ENCODE measurements at places on chromosomes 4 and X.

- no peak for DNase-seq
Observed at GRCh38 chr4:79535516-79535915, 127.5 kb upstream of the GK2 start.

DNA sequence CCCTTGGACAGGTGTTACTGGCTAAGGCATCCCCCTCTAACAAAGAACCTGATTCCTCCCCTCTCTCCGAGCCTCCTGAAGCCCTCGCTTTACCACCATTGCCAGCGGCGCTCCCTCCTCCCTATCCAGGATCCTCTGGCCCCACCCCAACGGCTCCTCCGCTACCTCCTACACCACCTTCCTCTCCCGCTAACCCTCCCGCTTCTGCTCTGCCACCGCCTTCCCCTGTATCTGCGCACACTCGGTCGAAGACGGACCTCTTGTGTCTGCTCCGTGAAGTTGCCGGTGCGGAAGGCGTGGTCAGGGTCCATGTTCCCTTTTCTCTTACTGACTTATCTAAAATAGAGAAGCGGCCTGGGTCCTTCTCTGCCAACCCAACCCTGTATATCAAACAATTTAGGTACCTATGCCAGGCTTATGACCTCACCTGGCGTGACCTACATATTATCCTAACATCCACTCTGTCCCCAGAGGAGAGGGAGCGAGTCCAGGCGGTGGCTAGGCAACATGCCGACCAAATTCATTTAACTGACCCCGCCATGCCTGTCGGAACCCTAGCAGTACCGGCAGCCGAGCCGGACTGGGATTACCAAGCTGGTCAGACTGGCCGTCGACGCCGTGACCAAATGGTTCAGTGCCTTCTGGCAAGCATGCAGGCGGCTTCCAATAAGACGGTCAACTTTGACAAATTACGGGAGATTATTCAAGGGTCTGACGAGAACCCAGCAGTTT lies 958.9 kb downstream of the RPA4 start:
- no peak for DNase-seq

DNA sequence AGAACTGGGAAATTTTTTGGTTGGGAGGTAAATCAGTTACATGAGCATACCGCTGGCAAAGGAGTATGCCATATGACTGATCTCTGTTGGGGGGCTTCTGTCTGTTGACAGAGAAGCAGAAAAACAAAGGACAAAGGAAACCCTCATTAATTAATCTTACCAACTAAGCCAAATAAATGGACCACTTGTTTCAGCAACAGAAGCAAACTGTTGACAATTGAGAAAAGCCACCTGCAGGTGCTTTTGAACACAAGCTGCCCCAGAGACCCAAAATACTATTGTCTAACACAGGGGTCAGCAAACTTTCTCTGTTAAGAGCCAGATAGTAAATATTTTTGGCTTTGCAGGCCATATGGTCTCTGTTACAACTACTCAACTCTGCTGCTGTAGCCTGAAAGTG lies 7.0 kb upstream of the FRYL start:
- no peak for DNase-seq

DNA sequence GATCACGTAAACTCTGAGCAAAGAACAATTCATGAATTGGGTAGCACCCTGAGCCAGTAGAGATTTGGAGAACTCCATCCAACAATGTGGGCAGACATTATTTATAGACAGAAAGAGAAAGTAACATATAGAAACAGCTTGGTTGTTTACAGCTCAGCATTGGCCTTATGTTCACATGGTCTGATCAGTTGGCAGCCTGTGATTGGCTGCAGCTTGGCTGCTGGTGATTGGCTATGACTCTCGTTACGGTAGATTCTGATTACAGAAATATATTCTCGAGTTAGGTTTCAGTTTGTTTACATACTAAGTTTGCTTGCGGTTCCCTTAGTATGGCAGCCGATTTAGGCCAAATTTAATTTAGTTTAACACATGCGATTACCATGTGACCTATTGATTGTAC lies 663.4 kb downstream of the RAPGEF2 start:
- no peak for DNase-seq

DNA sequence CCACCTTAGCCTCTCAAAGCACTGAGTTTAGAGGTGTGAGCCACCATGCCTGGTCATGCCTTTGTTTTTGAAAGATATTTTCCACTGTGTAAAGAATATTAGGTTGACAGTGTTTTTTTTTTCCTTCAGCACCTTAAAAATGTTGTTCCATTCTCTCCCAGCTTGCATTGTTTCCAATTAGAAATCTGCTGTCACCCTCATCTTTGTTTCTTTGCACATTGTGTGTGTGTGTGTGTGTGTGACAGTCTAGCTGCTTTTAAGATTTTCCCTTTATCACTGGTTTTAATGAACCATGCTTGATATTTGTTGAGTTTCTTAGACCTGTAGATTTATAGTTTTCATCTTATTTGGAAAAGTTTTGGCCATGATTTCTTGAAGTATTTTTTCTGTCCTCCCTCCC lies 79.0 kb upstream of the NKX1-1 start:
- DNase-seq: no peak

GRCh38 chr4:46445710-46446314 lies 55.9 kb upstream of the GABRA2 start:
- DNase-seq: no peak

GRCh38 chr4:119299260-119299671 lies 22.7 kb downstream of the FABP2 start:
- no peak for DNase-seq

GRCh38 chrX:71640002-71640401 lies 21.7 kb upstream of the CXCR3 start:
- DNase-seq: no peak

- no peak for DNase-seq
Observed at GRCh38 chr4:183366206-183366835, 44.1 kb upstream of the CLDN24 start.

DNA sequence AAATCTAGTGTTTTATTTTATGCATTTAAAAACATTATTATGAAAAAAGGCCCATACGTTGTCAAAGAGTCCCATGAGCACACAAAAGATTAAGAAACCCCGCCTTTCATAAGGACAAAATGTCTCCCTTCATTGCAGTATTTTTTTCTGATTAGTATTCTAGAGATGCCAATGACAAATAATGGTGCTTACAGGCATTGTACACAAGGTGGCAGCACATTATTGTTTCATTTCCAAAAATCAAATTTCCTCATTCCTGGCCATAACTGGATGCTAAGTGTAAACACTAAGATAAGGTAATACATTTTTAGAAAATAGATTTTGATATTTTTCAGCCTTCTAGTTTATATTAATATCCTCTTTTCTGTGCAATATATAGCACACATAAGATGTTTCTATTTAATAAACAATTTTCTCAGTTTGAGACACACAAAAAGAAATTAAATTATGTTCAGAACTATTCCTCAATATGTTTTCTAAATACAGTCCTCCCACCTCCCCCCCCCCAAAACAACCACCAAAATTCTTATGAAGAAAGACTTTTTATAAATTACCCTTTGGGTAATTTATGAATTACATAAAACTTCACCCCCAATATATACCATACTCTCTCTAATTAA lies 47.7 kb downstream of the TIGD2 start:
- peak; percentile 33 for DNase-seq

DNA sequence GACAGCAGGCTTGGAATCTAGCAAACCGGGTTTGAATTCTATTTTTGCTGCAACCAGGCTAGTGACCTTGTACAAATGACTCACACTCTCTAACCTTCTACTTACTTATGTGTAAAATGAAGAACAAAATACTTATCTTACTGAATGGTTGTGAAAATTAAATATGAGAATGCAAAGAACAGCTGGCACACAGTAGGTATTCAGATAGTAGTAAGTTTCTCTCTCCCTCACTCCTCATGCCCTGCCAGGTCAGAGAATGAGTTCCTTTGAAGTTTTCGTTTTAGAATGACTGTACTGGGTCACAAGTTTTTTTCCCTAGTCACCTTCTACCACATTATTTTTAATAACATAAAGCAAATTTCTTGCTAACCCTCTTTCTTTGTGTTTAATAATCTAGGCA lies 33.0 kb downstream of the CISD2 start:
- no peak for DNase-seq

GRCh38 chr4:53902786-53903185 lies 161.6 kb downstream of the CHIC2 start:
- no peak for DNase-seq

GRCh38 chrX:117959045-117959444 lies 157.6 kb downstream of the KLHL13 start:
- no peak for DNase-seq

DNA sequence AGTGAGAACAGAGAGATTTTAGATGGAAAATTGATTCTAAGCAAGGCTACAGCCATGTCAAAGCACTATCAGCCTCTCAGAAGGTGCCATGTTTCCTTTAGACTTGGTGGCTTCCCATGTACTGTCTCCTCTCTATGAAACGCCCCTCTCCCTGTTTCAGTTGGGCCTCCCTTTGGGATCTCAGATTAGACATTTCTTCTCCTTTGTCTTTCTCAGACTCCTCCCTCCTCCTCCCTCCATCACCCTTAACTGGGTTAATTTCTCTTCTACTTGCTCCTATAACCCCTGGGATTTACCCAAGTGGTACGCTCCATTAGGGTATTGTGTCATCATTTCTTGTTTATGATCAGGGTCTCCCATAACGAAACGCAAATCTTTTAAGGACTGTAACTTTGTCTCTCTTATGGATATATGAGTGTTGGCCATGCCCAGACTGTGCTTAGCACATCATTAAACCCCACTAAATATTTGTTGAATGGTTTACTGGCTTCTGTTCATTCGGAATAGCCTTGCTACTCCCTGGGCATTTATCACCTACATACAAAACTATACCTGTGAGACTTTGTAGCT lies 106.8 kb downstream of the FAM9B start:
- DNase-seq: no peak

GRCh38 chr4:71026086-71026485 lies 32.6 kb downstream of the DCK start:
- DNase-seq: no peak

GRCh38 chr4:73311428-73311827 lies 52.8 kb upstream of the ANKRD17 start:
- peak; percentile 21 for DNase-seq

GRCh38 chr4:13982010-13982409 lies 354.5 kb upstream of the BOD1L1 start:
- no peak for DNase-seq

DNA sequence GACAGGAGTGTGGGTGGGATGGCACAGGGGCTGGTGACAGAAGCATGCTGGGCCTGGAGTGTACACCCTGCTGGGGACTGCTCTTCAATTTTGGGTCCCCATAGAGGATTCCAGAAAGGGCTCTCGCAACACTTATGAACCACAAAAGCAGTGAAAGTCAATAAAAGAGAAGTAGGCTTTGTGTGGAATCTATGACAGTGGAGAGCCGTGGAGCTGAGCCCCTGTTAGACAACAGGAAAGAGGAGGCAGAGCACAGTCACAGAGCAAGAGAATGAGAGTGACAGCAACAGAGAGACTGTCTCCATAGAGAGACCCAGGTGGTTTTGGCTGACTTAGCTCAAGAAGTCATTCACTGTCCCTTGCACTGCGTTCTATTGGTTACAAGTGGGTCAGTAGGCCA lies 135.1 kb upstream of the ATP6AP2 start:
- no peak for DNase-seq

- DNase-seq: no peak
Observed at GRCh38 chrX:97168646-97169045, 284.9 kb downstream of the RPA4 start.

- DNase-seq: no peak
Observed at GRCh38 chrX:31435592-31435991, 363.8 kb upstream of the FTHL17 start.

- no peak for DNase-seq
Observed at GRCh38 chrX:142994988-142995387, 30.7 kb upstream of the SPANXN4 start.

- DNase-seq: no peak
Observed at GRCh38 chr4:161655148-161655547, 508.7 kb downstream of the FSTL5 start.

- no peak for DNase-seq
Observed at GRCh38 chr4:91243132-91243531, 1060.6 kb upstream of the GRID2 start.

GRCh38 chr4:70844180-70844579 lies 4.5 kb upstream of the GRSF1 start:
- no peak for DNase-seq

Measured in NCI-H345 (cell line).